ENCODE measurements at places on chromosomes 2 and 18.

- DNase-seq = no peak
These were observed 590.8 kb upstream of the ID2 start for GRCh38 chr2:8090748-8091700.

DNA sequence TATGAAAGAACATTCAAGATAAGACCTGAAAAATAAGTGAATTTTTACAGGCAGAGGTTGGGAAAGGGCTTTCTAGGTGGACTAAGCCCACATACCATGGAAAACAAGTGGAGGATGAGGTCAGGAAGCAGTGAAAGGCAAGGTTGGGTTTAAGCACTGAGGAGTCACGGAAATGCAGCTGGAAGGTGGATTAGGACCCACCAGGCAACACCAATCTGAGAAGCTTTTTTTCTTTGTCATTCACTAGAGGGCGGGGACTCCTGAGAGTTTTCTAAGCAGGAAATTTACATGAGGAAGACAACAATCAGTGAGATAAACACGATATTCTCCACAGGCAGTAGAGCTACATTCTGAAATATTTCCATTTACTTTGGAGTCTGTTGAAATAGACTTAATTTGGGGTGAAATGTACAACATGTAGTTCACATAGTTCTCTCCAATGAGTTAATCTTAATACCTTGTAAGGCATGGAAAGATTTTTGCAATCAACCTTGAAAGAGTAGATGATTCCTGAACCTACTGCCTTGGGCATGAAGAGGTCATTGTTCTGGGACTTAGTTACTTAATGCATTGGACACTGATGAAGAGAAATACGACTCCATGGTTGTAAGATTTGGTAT is 40.7 kb downstream of the VIT start:
- DNase-seq = no peak

DNA sequence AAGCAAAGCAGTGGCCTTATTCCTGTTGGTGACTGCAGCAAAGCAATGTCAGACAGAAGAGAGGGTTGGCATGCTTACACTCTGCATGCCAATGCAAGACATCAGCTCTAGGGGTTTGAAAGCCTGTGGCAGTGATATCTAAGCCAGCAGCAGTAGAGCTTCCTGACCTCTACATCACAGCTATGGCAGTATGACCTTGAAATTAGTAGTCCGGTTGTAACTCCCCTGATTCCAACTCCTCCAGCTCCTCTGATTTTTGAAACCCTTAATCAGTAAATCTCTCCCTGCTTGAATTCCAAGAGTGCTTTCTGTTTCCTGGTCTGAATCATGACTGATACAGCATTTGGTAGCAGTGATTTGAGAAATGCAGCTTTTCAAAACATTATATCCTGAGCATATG is 60.0 kb upstream of the LRP1B start:
- DNase-seq = no peak

DNA sequence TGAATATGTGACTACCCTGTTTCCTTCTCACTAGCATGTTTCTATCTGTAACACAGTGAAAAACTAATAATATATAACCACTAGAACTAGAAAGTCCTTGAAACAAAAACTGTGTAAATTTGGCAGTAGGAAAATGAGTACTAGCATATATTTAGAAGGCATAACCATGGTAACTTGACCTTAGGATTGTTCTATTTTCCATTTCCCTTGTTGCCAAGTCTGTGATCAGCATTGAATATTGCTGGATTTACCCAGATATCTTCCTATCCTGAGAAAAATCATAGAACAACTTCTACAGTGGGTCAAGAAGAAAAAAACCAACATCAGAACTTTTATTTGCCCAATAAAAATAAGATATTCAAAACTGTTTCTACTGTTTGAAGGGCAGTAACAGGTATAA is 563.9 kb upstream of the NRXN1 start:
- no peak for DNase-seq

DNA sequence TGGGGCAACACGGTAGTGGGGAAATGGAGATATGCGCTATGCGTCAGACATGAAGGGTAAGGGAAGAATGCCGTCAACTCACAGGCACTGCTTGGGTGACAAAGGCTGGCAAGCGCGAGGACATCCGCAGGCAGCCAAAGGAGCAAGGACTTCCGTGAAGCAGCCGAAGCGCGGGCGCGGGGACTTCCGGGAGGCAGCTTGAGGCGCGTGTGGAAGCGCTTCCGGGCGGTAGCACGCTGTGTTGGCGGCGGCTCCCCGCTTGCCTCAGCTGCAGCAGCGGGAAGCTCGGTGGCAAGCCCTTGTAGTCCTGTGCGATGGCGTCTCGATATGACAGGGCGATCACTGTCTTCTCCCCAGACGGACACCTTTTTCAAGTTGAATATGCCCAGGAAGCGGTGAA is at the start of gene PSMA8:
TSS of gene PSMA8 (plus strand) at position 218 of the 400 bp plus-strand sequence. CDS start at position 315, 97 bp downstream.
- DNase-seq = no peak

- DNase-seq = no peak
These were observed 192.5 kb downstream of the SH3BP4 start for GRCh38 chr2:235144291-235144690.

- no peak for DNase-seq
These were observed 78.1 kb upstream of the ZEB2 start for GRCh38 chr2:144597894-144598593.

DNA sequence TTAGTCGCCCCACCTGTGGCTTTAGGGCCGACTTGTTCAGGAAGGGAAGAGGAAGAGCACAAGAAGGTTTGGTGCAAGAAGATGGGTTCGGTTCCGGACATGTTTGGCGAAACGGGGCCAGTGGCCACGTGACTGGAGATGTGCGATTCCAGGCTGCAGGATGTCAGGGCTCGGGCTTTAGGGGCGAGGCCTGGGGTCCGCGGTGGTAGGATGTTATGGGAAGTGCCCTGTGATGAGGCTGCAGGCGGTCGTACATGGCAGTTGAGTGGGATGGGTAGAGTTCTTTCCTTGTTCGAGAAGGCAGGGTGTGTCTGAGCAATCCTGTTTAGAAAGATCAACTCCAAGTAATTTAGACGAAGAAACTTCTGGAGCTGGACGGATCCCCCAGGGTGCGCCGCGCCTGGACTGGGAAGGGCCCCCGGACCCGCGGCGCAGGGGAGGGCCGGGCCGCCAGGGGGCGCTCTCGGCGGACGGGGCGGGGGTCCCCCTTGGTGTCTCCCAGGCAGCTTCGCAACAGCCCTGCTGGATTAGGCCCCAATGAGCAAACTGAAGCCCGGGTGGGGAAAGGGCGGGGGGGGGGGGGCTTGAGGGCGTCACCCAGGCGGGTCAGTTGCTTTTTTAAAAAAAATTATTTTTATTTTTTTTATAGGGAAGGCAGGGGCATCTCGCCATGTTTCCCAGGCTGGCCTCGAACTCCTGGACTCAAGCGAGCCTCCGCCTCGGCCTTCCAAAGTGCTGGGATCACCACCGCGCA is 17.2 kb upstream of the SDC1 start:
- DNase-seq = no peak

- DNase-seq = no peak
These were observed 109.5 kb upstream of the ITGB6 start for GRCh38 chr2:160309585-160309984.

GRCh38 chr2:21763501-21763900 is 639.7 kb downstream of the TDRD15 start:
- DNase-seq = no peak

DNA sequence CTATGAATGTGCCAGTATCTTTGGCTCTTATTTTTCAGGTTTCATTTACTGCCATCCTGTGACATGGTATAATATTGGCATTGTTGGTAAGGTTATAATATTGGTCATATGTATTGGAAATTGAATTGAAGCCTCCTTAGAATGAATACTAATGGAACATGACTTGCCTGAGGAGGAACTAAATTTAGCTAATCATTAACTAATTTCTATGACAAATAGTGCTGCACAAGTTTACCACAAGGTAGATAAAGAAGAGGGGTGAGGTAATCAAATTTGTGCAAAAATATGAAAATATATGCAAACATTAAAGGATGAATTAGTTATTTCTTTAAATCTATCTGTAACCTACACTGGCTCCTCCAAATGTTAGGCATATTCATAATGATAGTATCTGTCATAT is 43.2 kb upstream of the ORC2 start:
- no peak for DNase-seq

DNA sequence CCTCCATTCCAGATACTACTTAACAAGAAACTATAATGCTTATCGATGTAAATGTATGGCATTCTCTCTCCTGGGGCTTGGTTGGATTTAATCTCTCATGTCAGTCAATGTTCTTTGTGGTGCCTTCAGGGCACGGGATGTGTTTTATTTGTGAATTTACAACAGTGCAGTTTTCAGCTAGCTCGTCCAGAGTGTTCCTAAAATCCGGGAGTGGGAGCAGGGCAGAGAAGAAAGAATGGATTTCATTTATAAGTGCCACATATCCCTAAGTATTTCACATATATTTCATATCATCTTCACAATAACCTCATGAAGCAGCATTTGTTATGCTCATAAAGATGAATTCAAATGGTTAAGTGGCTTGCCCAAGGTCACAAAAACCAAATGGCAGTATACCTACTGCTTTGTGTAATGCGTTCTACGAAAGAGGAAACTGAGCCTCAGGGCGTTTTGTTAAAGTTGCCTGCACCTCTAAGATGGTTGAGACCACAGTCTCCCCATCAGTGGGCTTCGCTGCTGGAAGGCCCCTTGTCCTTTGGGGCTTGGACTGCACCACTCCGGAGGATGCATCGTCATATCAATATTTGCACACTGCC is 134.7 kb upstream of the MGAT5 start:
- no peak for DNase-seq

- no peak for DNase-seq
These were observed 32.2 kb downstream of the QPCT start for GRCh38 chr2:37376421-37377186.

GRCh38 chr2:27831279-27832050 is 58.7 kb downstream of the RBKS start:
- DNase-seq = no peak

- DNase-seq = peak; percentile 12
These were observed 70.0 kb downstream of the ACKR3 start for GRCh38 chr2:236639461-236640235.

Measured in left forelimb (tissue), 1 donor.